Activated CD4-positive, alpha-beta T cell treated with anti-CD3 and anti-CD28 coated beads, Interleukin-2, amount 50 U/mL, for 1 hour (primary cell): ENCODE measurements at places on chromosomes 3 and 15.

GRCh38 chr3:157130467-157131251 is 29.3 kb downstream of the CCNL1 start:
- DNase-seq: peak; percentile 80

DNA sequence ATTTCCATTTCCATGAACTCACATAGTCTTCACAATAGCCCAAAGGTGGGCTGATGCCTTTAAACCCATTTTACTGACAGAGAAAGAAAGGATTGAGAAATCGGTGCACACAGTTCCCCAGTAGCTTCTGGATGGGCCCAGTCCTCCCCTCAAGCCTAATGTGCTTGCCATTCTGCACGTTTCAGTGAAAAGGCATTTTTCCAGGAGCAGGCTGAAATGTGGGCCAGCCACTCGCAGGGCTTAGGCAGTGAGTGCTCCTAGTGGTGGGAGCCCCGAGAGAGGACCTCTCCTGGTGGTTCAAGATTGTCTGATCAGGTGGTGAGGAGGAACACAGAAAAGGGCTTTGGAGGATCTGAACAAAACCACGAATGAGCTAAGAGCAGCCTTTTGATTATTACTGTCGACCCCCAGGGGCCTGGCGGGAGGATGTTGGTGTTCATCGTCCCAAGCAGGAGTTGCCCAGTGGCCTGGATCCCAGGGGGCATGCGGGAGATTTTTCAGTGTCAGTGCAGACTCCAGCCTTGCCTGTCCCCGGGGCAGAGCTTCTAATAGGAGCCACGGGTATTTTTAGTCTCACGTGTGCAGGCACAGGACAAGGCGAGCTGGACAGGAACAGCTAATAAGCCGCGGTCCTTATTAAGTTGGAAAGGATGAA is 8.7 kb upstream of the KY start:
- DNase-seq: no peak

DNA sequence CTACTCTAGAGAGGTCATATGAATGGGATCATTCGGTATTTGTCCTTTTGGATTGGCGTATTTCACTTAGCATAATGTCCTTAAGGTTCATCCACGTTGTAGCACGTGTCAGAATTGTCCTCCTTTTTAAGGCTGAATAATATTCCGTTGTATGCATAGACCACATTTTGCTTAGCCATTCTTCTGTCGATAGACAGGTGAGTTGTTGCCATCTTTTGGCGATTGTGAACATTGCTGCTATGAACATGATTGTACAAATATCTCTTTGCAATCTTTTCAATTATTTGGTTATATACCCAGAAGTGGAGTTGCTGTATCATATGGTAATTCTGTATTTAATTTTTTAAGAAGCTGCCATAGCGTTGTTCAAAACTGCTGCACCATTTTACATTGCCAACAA is 52.4 kb upstream of the GOLGA8J start:
- no peak for DNase-seq

DNA sequence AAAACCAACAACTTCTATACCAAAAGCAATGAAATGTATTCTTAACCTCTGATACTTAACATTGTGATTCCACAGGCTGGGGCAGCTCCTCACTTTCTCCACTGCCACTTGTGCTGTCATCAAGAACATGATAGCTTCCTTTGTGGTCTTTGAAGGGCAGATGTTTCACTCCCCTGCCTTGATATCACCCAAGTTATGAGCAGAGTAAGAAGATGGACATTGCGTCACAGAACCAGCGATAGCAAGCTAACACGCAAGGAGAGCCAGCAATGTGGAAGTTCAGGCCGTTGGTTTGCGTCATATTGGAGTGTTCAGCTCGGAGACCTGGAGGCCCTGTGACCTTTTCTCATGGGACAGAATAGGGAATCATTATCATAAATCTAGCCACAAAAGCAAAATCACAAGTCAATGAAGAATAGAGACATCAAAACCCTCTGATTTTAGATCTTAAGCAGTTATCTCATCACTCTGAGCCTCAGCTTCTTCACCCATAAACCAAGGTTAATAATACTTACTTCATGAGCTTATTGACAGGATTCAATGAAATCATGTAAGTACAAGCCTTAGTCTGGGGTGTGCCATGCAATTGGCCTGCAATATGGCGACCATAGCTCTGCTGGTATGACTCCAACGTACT is 183.8 kb upstream of the THBS1 start:
- DNase-seq: no peak

- no peak for DNase-seq
These were observed 52.7 kb upstream of the SCAANT1 start for GRCh38 chr3:63964681-63965485.

- no peak for DNase-seq
These were observed 27.1 kb upstream of the SKIL start for GRCh38 chr3:170330366-170330765.

- no peak for DNase-seq
These were observed 230.9 kb upstream of the UBE2E1 start for GRCh38 chr3:23574822-23575315.

DNA sequence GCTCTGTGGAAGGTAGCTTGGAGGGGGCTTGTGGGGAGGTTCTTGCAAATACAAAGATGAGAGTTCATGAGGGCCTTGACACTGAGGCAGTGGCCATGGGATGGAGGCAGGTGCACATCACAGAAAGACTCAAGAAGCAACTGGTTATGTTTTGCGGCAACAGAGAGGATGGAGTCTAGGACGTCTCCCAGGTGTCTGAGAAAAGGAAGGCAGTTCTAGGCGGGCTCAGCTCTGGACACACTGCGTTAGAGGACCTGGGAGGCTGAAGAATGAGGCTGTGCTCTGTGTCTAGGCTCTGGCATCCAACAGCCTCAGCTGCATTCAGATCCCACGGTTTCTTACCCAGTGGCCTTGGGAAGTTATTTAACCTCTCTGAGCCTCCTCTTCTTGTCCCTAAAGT is 23.5 kb downstream of the NOX5 start:
- DNase-seq: no peak

DNA sequence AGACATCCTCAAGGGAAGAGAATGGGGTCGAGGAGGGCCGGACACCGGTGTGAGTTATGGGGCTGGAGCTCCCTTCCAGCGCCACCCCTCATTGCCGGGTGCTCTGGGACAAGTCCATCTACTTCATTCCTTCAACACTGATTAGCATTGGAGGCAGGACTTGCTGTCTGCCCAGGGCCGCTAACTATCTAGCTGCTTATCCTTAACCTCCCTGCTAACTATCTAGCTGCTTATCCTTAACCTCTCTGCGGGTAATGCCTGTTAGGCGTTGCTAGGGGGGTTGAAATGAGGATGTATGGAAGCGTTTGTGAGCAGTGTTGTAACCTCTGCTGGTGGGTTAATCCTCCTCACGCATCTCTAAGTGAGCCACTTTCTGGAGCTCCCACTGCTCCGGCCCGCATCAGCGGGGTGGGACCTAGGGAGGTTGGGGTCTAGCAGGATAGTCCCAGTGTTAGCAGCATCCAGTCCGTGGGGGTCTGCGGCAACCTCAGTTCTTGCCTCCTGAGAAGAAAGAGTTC is 10.9 kb upstream of the CHAC1 start:
- no peak for DNase-seq

GRCh38 chr15:100682468-100682867 is 80.1 kb downstream of the ASB7 start:
- no peak for DNase-seq

GRCh38 chr3:63908081-63908736 is 4.0 kb downstream of the SCAANT1 start:
- no peak for DNase-seq

DNA sequence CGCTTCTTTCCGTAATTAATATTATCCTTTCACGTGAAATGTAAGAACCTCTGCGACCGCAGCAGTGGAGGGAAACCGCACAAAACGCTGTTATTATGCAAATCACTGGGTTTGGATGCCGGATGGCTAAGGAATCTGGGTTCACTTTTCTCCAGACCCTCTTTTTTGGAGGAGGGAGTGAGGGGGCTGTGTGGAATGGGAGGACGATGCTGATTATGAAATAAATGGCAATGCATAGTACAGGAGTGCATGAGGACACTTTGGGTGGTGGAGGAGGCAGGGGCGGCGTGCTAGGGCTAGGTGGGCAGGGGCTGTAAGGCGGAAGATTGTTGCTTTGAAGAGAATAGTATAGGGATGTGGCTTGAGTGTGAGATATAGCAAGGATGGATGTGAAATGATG is 1.8 kb downstream of the CADM2 start:
- no peak for DNase-seq

- DNase-seq: no peak
These were observed 62.0 kb upstream of the ATP2C1 start for GRCh38 chr3:130831719-130832400.

- no peak for DNase-seq
These were observed 27.1 kb downstream of the HEG1 start for GRCh38 chr3:125028657-125029056.

DNA sequence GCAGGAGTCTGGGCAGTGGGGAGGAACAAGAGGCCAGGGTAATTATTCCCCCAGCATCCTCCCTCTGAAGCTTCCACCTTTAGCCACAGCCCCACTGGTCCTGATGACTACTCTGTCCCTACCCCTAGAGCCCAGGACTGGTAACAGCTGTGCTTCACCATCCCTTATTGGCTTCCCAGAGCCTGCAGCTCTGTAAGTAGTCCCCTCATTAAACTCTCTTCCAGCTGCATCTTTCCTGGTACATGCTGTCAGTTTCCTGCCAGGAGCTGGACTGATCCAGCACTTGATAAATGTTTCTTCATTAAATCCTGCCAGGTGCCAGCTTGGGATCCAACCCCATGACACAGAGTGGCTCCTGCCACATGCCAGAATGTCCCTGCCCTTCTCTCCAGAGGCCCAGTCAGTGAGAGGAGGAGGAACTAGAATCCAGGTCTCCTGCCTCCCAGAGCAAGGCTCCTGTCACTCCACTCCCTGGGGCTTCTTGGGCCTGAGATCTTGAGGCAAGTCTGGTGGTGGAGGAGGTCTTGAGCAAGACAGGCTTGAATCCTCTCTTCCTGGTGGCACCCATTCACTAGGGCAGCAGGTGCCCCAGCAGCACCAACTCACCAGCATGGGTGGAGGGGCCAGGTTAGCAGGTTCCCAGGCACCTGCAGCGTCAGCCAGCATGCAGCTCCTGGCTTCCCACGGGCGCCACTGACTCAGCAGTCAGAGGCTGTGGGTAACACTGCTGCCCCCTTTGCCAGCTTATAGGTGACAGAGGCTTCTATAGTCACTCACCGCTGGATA is 27.6 kb downstream of the FBXW12 start:
- no peak for DNase-seq

DNA sequence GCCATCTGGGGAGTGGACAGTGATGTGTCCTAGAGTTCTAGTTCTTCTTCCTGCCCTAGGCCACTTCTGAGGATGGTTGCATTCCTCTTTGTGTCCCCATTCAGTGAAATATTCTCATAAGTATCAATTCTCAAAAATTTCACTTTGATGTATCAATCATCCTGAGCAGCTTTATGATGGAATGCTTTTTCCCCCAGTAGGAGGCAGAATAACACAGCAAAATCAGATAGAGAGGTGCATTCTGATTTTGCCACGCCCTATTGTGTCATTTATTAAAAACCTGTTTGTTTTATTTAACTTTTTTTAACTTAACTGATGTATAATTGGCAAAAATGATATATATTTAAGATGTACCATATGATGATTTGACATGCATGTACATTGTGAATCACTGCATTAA is 656.0 kb upstream of the GRM7 start:
- DNase-seq: no peak

DNA sequence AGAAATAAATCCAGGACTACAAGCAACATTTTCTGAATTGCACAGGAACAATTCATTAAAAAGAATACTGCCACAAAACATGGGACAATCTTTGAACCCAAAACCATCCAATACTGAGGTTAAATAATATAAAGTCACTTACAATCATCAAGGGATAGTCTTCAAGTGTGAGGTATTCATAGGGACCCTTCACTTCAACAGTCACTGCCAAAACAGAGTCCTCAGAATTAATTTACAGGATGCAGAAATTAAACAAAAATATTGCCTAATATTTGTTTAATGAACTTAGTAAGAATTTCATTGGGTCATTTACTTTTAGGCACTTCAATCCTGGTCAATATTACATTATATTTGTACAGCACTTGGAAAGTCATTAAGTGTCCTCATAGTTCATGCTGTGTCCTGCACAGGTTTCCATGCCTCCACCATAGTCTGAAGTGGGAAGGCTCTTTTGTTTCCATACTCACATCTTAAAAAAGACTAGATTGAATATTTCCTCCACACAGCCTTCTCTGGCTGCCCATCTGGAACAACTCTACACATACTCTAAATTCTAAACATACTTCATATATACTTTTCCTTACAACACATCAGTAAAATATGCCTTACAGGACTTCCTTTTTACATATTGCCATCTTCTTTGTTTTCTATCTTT is 31.6 kb upstream of the VPS39 start:
- no peak for DNase-seq

- no peak for DNase-seq
These were observed 46.8 kb downstream of the PXYLP1 start for GRCh38 chr3:141278196-141279076.

GRCh38 chr3:72490688-72491435 is 357.4 kb downstream of the SHQ1 start:
- DNase-seq: no peak

- no peak for DNase-seq
These were observed 15.6 kb downstream of the SMAD3 start for GRCh38 chr15:67080900-67081431.

GRCh38 chr3:542021-542420 is 345.5 kb downstream of the CHL1 start:
- no peak for DNase-seq

DNA sequence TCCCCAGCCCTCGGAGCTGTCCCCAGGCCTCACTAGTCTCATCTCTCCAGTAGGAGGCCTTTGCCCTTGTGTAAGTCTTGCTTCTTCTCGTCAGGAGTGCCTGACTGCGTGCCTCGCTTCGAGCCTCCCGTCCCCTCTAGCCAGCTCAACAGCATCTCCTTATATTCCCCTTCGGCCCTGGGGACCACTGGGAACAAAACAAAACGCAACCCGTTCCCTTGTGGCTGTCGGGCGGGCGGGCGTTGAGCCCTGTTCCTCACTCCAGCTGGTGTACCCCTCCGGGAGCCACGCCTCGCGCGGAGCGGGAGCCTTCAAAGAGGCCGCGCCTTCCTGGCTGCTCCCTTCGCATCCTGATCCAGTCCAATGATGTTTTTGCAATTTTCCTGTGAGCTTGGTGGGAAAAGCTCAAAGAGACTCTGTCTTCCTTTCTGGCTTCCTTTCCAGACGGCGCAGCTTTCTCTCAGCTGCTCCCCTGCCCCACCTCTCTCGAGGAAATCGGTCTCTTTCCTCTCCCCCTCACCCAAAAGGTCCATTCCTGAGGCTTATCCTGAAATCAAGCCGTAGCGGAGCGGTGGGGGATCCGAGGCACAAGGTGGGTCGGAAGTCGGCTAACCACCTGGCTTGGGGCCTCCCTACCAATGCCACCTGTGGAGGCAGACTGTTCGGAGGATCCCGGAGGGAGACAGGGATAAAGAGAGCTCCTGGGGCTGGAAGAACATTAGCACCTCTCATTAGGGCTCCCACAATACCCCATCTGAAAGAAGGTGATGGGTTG is 33.4 kb upstream of the SRP14 start:
- no peak for DNase-seq

GRCh38 chr15:94107652-94108051 is 123.7 kb upstream of the MCTP2 start:
- no peak for DNase-seq
